ENCODE measurements at places on chromosomes 6 and 20. TPM values are rescaled to one million over a fixed set of nuclear protein-coding genes. Genes with fewer than 3 reads are reported as not detected.
A peak's percentile ranks its signal among the peaks of the same experiment; 100 is the strongest.

DNA sequence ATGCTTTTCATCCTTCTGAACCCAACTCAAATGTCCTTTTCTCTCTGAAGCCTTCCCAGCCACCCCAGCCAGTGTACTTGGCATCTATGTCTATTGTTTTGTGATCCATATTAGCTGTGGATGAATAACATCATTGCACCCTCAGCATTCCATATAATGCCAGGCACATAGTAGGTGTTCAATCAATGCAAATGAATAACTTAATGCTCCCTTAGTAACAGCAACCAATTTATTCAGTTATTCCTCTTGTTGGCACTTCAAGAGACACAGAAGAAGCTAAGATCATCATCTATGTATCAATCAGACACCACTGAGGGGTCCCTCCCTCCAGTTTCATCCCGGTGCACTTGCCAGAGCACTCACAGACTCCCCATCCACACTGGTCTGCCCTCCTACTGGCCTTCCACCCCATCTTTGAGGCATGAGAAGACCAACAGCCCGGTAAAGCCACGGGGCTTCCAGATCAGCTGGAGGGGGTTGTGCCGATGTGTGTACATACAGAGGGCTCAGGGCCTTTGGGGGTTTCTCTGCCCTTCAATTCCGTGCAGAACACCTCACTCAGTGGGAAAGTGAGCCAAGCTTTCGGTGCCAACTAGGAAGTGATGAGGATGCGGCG, 2.4 kb upstream of the TAF8 start:
- DNase-seq: no peak

GRCh38 chr6:159761129-159761872, 544 bp upstream of the ACAT2 start:
- no peak for DNase-seq

DNA sequence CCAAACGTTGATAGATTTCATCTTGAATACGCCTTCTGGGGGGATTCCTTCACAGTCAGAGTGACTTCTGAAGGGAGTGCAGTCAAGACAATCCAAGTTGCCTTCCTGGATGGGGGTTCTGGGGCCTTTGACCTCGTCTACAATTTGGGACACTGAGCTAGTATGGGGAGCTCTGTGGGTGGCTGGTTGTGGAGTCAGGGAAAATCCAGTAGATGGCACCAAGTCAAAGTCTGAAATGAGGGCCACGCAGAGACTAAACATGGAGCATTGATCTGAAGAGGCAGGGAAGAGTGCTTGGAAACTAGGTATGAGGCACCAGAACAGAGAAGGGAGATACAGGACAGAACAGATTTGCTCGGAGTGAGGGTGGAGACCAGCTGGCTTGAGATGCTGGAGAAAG, 43.6 kb upstream of the CCN6 start:
- DNase-seq: no peak

DNA sequence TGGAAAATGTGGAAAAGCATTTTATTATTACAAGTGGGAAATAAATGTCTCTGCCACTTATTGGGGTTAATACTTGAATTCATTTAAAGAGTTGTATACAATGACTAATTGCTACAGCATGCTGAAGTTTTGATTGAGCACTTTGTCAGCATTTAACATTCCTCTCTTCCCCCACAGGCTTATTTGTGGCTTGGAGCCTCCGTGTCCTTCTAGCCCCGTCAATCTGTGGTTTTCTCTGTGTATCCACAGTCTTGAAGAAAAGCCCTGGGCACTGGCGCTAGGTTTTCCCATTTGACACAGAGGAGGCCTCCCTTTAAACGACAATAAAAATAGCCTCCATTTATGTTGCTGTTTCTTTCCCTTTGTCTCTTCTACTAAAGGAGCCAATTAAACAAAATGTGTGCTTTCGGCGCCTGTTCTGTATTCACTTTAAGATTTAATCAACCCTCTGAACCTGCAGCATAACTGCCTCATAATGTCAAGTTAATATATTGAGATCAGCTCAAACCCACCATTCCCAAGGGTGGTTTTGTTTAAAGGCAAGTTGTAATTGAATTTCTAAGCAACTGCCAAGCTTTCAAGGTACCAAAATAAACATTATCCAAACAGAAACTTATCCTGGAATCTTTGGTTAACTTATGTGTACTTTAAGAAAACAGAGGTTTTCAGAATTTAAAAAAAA, 326.6 kb upstream of the RNF24 start:
- no peak for DNase-seq

GRCh38 chr6:156562019-156562418, 215.2 kb upstream of the ARID1B start:
- DNase-seq: no peak

DNA sequence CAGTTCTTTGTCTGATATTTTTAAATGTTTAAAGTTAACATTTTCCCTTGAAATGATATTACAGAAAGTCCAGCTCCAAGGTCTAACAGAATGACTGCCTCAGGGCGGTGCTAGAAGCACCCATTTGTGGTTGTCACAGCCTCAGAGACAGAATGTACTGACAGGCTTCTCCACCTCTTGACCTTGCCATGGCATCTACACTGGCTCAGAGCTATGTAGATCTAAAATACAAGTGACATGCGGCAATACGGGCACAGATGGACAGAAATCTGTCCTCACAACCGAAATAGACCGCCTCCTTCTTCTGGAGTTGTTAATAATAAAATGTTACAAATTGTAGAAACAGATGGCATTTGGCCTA, 167.2 kb upstream of the THEMIS start:
- DNase-seq: no peak

- DNase-seq: peak; percentile 1
Observed at GRCh38 chr20:64142590-64142989, 21.7 kb upstream of the MYT1 start.

DNA sequence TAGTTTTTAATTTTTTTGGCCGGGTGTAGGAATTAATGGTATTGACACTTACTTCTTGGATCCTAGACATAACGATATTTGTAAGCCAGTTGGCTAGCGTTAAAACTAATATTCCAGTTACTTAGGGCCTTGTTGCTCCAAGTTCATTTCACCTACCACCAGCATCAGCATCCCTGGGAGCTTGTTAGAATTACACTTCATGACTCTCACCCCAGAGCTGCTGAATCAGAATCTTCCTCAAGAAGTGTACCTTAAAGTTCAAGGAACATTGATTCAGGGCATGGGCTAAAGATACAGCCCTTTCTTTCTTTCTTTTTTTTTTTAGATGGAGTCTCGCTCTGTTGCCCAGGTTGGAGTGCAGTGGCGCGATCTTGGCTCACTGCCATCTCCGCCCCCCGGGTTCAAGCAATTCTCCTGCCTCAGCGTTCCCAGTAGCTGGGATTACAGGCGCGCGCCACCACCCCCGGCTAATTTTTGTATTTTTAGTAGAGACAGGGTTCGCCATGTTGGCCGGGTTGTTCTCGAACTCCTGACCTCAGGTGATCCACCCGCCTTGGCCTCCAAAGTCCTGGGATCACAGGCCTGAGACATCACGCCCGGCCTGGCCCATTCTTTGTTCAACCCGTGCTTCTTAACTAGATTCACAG, 1.1 kb downstream of the SLX4IP start:
- DNase-seq: no peak

DNA sequence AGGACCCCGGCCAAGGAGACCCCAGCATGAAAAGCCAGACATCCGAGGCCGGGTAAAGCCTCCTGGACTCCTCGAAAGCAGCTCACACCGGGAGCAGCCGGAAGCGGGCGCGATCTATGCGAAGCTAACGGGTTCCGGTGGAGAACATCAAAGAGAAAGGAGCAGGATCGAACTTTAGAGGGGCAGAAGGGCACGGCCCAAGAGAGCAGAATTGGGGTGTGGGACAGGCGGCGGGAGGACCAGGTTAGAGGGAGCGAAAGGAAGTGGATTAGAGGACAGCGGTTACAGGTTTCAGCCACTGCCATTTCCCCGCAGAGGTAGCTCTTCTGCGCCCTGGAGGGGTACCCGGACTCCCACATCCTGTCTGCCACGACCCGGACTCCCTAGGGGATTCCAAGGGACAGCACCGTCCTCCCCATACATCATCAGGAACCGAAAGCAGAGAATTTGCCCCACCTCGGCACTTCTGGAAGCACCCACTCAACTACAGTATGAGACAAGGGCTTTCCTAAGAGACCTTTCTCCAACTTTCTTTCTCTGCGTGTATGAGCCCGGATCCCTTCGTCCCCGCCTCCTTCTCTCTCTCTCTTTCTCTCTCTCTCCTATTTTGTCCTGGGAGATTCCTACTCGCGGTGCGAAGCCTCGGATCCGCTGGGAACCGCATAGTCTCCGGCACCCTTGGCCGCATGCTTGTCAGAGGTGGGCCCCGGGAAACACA, 507 bp upstream of the VGLL2 start:
- DNase-seq: no peak

- DNase-seq: no peak
Observed at GRCh38 chr6:92849636-92850035, 569.7 kb downstream of the EPHA7 start.

KIF6 gene
- 0.40 TPM for total RNA-seq

COL9A3 gene
- total RNA-seq: not detected

SDCBP2 gene
- 2.3 TPM for total RNA-seq

Data from T-helper 17 cell (primary cell).